Substantia nigra (tissue), 51 donors: ENCODE measurements at places on chromosomes 4 and X.

- DNase-seq, result no peak
Measured at GRCh38 chrX:126272795-126273497, 106.9 kb upstream of the DCAF12L2 start.

DNA sequence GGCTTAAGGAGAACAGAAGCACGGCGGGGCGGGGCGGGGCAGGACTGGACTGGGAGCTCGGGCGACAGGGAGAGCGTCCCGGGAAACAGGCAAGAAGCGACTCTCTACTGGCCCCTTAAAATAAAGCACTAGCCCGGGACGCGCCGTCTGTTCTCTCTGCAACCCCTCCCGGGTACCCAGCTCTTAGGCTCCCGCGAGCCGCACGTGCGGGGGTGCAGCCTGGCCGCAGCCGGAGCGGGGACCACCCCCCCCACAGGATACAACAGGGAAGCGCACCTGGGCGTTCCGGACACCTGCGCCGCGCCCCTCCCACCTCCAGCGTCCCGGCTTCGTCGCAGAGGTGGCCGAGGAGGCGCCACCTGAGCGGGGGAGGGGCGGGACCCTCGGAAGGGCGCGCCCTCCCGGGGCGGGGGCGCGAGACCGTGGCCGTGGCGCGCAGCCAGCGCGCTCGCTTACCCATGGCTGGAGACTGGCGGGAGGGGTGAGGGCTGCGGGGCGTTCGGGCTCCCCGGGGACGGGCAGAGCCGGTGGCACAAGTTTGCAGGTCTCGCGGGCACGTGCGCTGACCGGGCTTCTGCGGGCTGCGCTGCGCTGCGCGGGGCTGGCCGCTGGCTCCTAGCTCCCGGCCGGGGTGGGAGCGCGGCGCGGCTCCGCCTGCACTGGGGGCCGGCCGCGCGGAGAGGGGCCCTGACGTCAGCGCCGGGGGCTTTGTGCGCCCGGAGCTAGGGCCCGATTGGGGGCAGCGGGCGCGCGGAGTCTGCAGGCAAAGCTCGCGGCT lies 91.5 kb downstream of the GEMIN8 start:
- peak; percentile 20 for DNase-seq

GRCh38 chr4:42643685-42644084 lies 13.2 kb downstream of the ATP8A1 start:
- no peak for DNase-seq

DNA sequence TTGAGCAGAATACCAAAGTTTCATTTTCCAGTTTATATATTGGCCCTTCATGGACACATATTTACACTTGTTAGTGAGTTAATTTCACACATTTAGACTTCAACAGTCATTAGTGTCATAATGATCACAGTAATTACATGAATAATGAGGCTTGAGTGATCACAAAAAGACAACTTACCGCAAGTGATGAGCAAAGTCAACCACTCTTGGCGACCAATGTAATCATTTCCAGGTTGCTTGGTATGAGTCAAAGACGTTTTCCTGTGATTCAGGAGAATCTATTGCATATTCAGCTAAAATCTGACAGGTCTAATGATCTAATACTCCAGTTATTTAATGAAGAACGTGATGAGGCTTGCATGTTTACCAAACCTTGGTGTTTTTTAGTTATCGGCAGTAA lies 407.9 kb upstream of the TENM3 start:
- no peak for DNase-seq

- no peak for DNase-seq
Measured at GRCh38 chr4:185566425-185566824, 31.1 kb upstream of the PDLIM3 start.

GRCh38 chr4:78121338-78121904 lies 64.3 kb downstream of the FRAS1 start:
- DNase-seq, result no peak

DNA sequence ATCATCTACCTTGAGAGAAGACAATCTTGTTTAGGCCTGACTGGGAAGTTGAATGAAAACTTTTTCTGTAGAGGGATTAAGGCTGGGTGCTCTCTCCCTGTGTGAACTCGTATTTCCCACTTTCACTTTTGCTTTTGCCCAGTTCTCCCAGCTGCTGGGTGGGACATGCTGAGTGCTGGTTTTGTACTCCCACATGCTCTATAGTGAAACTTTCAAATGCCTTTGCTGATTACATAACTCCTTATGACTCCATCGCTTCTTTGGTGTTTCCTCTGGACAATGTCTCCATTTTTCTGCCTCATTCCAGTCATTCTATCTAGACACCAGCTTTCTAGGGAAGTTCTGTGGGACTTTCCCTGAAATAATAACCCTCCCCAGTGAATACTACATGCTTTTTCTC lies 100.5 kb downstream of the CLNK start:
- no peak for DNase-seq

DNA sequence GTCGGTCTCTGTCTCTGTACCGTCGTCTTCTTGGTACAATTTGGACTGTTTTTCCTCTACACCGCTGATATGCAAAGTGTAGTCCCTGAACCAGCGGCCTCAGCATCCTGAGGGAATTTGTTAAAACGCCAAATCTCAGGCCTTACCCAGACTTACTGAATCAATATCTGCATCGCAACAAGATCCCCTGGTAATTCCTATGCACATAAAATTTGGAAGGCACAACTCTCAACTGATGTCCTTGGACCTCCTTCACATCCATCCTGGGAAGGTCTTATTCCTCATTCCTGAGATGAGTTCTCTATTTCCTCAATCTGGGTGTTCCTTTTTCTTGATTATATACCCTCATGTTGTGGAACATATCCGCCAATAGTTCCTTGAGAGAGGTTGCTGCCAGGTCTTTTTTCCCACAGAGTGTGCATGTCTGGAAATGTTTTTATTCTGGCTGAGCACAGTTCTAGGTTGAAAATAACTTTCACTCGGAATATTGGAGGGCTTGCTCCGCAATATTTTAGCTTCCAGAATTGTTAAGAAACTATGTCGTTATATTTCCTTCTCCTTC lies 738 bp upstream of the HPF1 start:
- no peak for DNase-seq

GRCh38 chrX:57156397-57157049 lies 19.3 kb upstream of the SPIN2A start:
- no peak for DNase-seq

GRCh38 chrX:69038188-69038587 lies 127.1 kb downstream of the PJA1 start:
- DNase-seq, result no peak

DNA sequence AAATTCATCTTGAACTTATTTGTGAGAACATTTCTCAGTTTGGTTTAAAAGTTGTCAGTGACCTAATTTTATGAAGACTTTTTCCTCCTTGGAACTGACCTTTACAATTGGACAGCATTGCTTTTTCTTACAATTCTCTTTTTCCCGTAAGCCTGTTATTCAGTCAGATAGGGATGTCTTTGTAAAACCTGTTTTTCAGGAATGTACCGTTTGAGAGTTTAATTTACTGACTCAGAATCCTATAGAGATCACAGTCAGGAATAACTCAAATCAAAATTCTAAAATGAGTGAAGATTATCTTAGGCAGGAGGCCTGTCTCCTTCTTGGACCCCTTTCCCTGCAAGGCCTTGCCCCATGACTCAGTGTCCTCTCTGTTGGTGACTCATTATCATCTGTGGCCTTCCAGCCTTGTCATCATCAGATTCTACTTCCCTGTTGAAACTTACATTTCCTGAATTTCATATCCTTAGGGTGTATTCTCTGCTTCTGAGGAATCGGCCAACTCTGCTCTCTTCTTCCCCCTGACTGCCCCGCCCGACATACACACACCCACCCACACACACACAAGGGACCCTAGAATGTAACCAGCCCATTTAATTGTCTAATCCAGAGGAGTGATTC lies 99.8 kb downstream of the ARHGAP10 start:
- no peak for DNase-seq

GRCh38 chr4:166538491-166539005 lies 665.5 kb downstream of the TLL1 start:
- DNase-seq, result no peak

DNA sequence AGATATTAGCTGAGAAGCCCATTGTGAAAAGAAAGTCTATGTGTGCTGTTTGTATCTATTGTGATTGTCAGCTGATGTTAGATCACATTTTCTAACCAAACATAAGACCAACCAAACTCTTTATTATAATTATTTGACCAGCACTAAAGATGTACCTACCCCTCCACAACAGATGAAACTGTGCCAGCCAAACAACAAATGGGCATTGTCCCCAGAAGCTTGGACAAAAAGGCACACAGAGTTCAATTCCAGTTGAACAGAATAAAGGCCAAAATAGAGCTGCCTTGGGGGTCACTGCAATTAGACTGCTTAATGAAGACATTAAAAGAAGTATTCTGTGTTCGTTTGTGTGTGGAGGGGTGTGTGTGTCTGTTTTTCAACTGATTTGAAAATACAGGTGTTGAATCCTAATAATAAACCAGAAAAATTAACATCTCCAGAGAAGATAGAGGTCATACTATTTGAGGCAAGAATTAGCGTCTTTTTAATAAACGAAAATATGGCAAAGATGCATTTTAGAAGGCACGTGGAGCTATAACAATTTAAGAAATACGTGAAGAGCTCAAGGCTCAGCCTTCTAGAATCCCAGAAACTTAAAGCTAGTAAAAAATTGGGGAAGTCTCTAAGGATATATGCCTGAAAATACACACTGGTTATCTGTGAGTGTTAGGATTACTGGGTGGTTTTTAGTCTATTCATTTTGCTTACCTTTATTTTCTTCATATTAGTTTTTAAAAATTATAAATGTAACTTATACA lies 2.2 kb downstream of the SPP1 start:
- no peak for DNase-seq

DNA sequence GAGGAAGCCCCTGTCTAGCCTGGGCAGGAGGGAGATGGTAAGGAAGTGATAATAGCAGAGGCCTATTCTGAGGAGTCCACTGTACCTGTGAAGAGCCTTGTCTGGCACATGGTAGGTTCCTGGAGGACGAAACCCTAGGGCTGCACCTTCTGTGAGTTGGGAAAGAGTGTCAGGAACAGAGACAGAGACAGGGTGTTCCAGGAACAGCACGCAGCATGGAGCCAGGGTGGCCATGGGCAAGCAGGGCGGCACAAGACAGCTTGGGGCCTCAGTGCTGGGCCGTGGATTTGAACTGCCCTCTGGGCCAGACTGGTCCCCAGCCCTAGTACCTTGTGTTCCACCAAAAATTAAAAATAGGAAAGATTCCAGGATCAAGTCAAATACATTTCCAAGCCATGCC lies 272.5 kb downstream of the EVC2 start:
- DNase-seq, result no peak

DNA sequence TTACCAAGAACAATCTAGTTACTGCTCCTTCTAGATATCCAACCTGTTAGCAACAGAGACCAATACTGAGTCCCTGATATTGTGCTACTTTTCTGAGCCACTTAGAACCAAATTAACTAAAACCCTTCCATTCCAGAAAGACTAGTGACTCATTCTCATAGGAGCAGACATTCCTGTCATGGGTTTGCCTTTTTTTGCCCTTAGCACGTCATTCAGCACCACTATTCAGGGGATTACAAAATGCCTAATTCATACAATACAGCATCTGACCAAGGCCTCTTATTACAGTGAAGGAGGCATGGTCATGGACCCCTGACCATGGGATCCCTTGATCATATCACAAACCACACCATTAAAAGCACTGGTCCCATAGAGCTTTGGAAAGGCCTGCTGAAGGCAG lies 123.8 kb upstream of the CXCL13 start:
- DNase-seq, result no peak

DNA sequence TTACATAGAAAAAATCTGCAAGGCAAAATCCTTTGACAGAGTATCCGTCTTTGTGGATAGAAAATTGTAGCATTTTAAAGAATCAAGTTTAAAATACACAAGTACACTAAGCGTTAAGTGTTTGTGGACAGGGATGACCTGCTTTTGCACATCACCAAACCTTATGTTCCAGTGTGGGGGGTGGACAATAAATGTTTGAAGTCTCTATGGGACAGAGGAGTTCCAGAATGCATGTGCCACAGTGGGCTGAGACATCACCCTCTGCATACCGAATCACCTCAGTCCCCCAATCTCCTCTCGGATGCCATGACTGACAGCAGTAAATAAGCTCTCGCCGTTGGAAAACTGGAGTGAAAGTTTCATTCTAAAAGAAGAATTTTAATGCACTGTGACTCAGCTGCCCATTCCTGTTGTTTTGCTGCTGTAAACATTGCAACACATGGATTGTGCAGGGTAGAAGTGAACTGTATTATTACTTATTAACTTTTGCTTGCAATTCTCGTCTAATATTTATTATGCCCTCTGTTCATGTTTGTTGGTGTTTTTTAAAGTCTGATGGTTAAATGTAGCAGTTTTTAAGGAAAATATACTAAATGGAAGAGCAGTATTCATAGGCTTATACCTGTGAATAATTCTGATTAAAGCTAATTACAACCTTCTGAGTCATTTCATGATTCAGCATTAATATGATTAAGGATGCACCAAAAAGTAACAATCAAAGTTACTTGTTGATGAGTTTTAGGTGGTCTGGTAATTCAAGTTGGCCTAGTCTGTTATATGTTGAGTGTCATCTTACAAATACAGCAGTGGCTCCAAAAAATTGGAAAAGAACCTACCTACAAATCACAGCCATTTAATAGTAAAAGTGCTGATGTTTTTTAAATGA lies 24.0 kb downstream of the CDKN2AIP start:
- DNase-seq, result no peak

DNA sequence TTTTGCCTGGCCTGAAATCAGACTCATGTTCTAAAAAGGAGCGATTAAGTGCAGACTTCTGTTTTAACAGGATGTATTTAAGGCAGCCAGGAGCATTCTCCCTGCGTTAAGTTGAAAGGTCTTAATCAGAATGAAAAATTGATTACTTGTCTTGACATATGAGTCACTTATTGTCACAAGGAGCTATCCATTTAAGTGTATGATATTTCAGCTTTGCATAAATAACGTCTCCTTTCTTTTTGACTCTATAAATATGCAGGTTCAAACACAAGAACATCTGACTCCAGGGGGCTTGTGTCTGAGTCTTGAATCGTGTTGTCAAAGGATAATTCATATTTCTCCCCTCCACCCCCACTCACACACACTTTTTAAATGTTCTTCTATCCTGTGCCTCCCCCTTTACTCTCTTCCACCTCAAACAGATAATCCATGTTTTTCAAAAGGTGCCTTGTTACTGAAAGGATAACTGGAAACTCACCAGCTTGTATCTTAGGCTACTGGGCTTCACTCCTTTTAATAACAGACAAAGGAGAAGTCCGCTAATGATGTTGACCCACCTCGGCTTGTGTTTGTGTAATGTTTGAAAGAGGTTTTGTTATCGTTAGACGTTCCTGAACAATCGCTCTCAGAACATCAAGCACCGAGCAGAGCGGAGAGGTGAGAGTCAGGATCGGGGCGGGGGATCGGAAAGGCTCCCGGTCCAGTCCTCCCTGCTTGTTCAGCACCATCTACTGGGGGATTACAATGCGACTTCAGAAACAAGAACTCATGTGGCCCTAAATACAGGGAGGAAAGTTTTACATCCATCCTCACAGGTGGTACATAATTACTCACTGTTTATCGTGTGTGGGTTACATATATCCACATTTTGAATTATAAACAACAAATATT lies 107.5 kb upstream of the RPL34 start:
- DNase-seq, result no peak

GRCh38 chr4:74073358-74073757 lies 25.6 kb downstream of the CXCL2 start:
- no peak for DNase-seq
